ENCODE measurements at places on chromosomes 2 and 18. TPM values are rescaled to one million over a fixed set of nuclear protein-coding genes. Genes with fewer than 3 reads are reported as not detected.

GRCh38 chr2:55965276-55965675 is 41.7 kb upstream of the EFEMP1 start:
- no peak for DNase-seq

Gene COL6A3
- 0.56 TPM for polyA plus RNA-seq

DNA sequence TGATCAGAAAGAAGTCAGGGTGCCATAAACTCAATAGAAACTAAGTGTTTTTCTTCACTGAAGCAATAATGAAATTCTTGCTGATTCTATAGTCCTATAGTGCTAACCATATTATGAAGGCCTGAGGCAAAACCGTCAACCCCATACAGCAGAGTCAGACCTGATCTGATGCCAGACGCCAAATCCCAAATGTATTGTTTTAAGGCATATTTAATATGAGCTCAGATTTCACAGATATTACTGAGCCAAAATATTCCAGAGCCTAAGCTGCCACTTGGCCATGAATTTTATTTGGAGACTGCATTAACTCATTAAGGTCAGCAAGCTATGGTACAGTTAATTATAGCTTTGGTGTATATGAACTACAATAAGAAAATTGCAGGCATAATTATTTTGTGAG is 53.4 kb downstream of the SCN1A start:
- no peak for DNase-seq

DNA sequence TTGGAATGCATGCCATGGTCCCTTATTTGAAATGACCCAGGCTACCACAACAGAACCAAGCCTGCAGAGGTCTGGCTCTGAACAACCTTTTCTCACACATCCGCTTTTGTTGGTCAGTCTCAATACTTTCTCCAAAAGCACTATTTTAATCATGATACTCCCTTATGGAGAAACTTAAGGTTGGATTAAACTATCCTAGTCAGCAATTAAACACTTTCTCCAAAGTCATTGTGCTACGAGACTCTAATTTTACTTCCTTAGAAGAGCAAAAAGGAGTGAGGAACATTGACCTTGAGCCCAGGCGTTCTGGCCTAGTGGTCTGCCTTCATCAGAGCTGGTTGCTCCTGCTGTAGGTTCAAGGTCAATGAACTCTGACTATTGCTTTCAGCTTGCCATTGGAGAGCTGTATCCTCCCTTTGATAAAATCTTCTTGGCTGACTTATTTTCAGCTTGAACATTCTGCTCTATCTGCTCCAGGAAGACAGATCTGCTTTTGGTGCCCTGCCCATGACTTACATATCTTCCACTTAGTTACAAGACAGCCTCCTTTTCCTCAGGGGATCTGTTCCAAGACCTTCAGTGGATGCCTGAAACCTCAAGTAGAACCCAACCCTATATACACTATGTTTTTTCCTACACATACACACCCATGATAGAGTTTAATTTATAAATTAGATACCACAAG is 91.2 kb downstream of the NCKAP5 start:
- DNase-seq, result no peak

DNA sequence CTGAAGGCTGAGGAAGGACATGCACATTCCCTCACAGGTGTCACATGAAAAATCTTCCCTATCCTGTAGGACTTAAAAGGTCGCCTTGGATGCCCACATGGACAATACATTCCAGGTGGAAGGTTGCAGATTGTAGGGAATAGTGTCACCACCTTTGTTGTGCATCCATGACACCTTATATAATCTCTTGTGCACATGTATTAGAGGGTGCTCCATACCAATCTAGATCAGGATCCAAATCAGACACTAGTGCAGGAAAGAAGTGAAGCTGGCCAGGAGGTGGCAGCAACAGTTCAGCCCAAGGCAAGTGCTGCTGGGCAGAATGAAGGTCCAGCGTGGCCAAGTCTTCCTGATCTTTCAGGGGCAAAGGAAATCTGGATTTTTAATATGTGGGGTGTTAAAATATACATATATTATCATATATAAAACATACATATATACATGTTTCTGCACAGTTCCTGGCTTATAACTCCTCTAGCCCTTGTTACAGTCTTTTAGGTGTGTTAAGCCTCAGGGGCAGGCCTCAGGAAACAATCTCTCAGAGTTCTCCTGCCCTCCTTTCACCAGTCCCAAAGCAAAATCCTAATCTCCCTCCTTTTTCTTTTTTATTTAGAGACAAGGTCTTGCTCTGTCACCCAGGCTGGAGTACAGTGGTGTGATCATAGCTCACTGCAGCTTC is 16.6 kb downstream of the NIF3L1 start:
- DNase-seq, result peak; percentile 35

Gene PCARE
- not detected for polyA plus RNA-seq

- no peak for DNase-seq
Observed at GRCh38 chr2:162710287-162710890, 128.2 kb downstream of the KCNH7 start.

GRCh38 chr2:105671156-105671555 is 73.6 kb upstream of the NCK2 start:
- DNase-seq, result no peak

DNA sequence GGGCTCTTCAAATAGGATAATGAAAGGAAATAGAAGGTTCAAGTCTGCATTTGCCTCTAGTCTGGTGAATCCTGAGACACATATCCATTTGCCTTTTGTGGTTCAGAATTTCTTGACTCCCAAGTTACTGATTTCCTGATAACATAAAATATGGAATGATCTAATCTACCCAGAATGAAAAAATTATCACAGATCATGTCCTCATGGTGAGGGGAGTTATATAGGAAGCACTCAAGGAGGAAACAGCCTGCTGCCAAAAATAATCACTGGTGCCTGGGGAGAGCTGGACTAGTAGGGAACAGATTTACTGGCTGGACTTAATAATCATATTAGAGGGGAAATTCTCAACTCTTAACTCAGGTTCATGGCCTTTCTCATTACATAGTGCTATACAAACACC is 95.5 kb upstream of the STK17B start:
- no peak for DNase-seq

DNA sequence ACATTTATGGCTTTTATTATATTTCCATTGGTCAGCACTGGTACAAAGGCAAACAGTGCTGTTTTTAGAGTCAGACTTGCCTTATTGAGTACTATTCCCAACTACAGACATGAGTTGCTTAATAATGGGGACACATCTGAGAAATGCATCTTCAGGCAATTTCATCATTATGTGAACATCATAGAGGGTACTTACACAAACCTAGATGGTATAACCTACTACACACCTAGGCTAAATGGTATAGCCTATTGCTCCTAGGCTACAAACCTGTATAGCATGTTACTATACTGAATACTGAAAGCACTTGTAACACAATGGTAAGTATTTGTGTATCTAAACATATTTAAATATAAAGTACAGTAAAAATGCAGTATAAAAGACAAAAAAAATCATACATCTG is 36.4 kb downstream of the OLA1 start:
- no peak for DNase-seq

DNA sequence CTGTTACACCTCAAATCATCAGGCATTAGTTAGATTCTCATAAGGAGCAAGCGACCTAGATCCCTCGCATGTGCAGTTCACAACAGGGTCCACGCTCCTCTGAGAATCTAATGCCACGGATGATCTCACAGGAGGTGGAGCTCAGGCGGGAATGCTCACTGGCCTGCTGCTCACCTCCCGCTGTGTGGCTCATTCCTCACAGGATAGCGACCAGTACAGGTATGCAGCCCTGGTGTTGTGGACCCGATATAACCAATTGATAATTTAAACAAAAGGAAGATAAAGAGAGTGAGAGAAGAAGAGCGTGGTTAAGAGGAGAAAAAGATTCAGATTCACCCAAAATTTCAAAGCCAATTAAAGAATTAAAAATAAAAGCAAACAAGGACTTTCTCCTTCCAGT is 20.8 kb downstream of the TLK1 start:
- DNase-seq, result no peak

Gene C2orf15
- polyA plus RNA-seq, result 4.7 TPM

- no peak for DNase-seq
Observed at GRCh38 chr18:49177812-49178211, 227.0 kb upstream of the SMAD7 start.

DNA sequence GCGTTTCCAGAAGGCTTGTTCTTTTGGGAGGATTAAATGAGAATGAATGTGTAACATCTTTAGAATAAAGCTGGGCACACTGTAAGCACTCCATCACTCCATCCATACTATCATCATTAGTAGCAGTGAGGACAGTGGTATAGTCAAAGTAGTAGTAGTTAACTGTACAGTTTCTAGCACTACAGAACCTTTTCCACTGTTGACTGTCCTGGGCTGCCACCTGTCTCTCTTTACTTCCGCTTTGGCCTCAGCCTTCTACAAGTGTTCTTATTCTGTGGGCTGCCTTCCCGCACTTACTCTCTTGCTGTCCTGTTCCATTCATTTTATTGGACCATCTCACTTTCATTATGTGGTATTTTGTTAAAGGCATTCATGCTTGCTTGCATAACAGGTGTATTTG is 3.3 kb downstream of the SLC9A2 start:
- DNase-seq, result no peak

Gene UGT1A4
- polyA plus RNA-seq, result not detected

Gene ATOH8
- polyA plus RNA-seq, result not detected

DNA sequence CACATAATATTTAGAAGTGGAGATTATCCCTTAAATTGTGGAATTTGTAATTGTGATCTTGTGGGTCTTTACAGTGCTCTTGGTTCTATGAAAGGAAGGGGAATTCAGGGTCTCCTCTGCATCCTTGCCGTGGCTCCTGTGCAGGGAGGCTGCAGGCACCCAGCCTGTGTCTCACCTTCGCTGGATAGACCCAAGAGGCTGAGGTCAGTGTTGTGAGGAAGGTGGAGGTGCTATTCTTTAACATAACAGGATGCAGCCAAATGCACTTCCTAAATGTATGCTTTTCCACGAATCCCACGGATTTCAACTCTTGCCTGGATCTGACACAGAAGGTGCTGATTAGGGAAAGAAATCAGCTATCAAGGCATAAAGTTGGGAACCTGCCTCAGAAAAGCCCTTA is 69.5 kb downstream of the TMEM18 start:
- no peak for DNase-seq

- DNase-seq, result no peak
Observed at GRCh38 chr2:134626781-134627180, 92.0 kb downstream of the TMEM163 start.

Gene BZW1
- polyA plus RNA-seq, result 198 TPM

- DNase-seq, result peak; percentile 29
Observed at GRCh38 chr2:162221064-162221463, 22.2 kb downstream of the FAP start.

Gene EGR4
- not detected for polyA plus RNA-seq

Gene HDAC4
- 10.6 TPM for polyA plus RNA-seq

DNA sequence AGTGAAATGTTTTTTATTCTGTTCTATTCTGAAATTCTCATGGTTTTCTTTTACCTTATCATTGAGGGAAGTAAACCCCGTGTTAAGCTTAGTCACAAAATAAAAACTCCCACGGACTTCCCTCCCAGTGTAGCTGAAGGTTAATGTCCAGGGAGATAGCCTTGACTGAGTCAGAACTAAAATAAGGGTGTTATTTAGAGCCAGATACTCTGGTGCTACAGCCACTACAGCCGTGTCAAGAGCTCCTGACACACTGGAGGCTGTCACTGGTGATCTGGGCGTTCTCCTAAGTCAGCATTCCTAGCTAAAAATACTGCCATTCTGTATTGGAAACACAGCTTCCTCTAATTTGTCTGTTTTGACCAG is 82.0 kb upstream of the RANBP2 start:
- DNase-seq, result no peak

Gene DCAF17
- 11.3 TPM for polyA plus RNA-seq

GRCh38 chr2:24544456-24545115 is 53.5 kb downstream of the NCOA1 start:
- DNase-seq, result no peak

DNA sequence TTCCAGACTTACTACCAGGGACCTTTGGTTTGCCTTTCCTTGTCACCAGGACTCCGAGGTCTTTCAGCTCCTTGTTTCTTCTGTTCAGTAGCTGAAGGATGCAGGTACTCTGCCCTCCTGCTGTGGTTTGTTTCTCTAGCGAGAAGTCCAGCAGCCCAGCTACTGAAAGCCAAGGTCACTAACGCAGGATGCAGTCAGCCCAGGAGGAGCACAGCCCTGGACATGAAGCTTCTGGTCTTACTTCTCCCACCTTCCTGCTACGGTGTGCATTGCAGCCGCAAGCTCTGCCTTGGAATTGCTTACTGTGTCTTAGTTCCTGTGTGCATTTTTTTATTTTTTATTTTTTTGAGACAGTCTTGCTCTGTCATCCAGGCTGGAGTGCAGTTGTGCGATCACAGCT is 62.4 kb downstream of the DGKD start:
- no peak for DNase-seq

- no peak for DNase-seq
Observed at GRCh38 chr18:76169733-76170132, 325.3 kb downstream of the ZNF516 start.

DNA sequence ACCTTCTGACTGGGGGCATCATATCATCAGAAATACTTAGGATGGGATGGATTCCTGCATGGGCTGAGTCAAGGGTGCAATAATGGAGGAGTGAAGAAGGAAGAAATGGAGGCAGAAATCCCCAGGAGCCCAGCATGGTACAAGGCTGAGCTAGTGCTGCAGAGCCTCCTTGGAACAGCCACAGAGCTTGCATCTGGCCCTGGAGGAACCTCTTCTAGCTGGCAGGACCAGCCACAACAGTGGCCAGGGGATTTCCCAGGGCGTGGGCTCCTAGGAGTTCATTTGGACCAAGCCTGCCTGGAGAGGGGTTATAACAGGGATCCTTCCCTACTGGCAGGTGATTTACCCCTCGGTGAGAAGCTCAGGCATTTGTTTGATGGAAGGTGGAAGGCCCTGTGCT is 4.7 kb upstream of the IL37 start:
- DNase-seq, result no peak

DNA sequence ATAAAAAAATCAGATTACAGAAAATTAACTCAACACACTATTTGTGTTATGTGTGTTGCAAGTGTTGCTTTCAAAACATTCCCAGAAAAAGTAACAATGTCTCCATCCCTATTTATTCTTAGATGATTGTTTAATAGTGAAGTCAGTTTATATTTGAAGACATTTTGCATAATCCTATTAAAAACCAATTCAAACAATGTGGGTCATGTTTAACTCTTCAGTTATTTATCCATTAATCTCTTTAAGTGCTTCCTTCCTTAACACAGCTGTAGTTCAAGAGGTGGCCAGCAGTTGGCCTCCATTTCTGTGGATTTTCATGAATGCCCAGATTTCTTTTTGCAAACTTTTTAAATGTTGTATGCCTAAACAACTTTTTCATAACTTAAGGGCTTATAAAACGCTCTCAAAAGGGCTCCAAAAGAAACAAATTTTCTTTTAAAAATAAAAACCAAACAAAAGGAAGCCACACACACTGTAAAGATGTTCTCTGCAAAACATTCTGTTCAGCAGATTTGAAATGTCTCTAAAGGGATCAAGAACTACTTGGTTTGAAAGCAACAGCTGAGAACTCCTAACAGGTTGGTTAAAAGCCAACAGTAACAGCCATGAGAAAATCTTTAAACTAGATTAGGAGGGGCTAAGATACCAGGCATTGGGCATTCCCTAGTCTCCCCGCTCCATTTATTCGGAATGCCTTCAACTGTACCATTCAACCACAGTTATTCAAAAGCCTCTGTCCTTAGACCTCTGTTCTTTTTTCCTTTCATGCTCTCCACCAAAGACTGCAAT is 71.5 kb downstream of the THADA start:
- no peak for DNase-seq

- no peak for DNase-seq
Observed at GRCh38 chr2:128780434-128781080, 461.9 kb upstream of the HS6ST1 start.

Gene TLX2
- 0.14 TPM for polyA plus RNA-seq
